ENCODE measurements at places on chromosomes 3 and 15.

DNA sequence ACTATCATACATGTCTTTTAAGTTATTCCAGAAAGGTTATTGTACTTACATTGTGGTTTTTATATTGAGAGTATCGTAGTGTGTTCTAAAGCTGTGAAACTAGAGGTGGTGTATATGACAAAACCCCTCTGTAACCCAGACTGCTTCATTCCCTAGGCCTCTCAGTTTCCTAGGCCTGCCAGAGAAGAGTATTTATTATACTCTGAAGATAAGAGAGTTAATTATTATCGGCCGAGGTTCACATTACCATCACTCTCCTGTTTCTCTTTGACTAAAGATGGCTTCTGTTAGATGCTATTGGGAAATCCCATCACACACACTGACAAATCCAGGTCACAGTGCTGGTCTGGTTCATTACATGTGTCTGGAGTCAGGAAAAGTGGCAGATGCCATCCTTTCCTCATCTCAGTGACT is 20.5 kb downstream of the EXOSC7 start:
- no peak for DNase-seq

DNA sequence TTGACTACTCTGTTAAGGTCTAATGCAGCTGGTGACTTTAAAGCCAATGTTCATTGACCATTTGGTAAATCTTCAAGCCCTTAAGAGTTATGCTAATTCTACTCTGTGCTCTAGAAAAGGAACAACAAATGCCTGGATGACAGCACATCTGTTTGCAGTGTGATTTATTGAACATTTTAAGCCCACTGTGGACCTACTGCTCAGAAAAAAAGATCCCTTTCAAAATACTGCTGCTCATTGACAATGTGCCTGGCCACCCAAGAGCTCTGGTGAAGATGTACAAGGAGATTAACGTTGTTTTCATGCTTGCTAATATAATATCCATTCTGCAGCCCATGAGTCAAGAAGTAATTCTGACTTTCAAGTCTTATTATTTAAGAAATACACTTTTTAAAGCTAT is 110.8 kb downstream of the TBC1D5 start:
- DNase-seq, result no peak

DNA sequence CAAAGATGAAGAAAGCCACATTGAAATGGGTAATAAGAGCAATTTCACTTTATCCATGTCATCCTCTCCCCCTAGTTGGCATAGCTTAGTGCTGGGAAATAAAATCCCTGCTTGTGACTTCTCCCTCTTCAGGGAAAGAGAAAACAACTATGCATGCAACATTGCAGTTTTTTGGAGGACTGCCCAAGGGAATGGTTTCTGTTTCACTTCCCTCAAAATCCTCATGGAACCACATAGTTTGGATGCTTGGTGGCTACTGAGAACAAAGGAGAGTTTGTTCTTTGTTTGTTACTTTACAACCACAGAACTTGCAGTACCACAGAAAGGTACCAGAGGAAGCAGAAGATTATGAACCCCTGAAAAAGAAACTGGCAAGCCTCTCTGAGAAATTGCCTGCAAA is 384.6 kb upstream of the RORA start:
- no peak for DNase-seq

DNA sequence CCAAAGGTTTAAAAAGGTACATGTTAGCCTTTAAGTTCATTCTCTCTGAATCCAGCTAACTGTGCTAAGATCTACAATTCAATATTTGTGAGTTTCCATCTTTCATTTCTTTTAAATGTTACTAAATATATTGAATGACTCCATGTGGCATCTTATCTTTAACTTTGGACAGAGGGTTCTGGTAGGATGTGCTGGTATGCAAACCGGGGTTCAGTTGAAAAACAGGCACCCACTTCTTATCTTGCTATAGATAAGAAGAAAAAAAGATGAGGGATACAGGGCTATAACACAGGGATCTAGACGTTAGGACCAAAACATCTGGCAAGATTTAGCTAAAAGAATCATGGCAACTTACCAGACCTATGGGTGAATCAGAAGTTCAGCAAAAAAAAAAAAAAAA is 538.3 kb downstream of the EDEM1 start:
- no peak for DNase-seq

GRCh38 chr15:26702381-26702780 is 70.5 kb downstream of the GABRB3 start:
- DNase-seq, result no peak

- DNase-seq, result no peak
Observed at GRCh38 chr3:174243171-174243570, 616.0 kb upstream of the NAALADL2 start.

- DNase-seq, result no peak
Observed at GRCh38 chr3:197000211-197000610, 29.4 kb downstream of the MELTF start.

- DNase-seq, result no peak
Observed at GRCh38 chr3:113132571-113132996, 78.8 kb upstream of the BOC start.

- DNase-seq, result no peak
Observed at GRCh38 chr15:85329561-85330422, 50.6 kb upstream of the AKAP13 start.

- DNase-seq, result no peak
Observed at GRCh38 chr15:59993041-59993750, 10.9 kb upstream of the FOXB1 start.

DNA sequence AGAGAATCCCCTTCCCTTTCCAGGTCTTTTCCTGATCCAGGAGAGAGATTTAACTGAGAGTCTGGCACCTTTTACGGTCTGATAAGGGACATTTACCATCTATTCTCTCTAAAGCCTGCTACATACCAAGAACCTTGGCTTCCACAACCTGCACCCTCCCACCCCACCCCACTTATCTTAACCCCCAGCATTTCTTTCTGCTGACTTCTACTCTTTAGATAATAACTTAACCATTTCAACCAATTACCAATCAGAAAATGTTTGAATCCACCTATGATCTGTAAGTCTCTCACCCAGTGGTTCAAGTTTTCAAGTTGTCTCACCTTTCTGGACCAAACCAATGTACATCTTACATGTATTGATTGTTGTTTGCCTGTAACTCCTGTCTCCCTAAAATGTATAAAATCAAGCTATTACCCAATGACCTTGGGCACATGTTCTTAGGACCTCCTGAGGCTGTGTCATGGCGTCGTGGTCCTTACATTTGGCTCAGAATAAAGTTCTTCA is 74.0 kb downstream of the MCF2L2 start:
- DNase-seq, result no peak

DNA sequence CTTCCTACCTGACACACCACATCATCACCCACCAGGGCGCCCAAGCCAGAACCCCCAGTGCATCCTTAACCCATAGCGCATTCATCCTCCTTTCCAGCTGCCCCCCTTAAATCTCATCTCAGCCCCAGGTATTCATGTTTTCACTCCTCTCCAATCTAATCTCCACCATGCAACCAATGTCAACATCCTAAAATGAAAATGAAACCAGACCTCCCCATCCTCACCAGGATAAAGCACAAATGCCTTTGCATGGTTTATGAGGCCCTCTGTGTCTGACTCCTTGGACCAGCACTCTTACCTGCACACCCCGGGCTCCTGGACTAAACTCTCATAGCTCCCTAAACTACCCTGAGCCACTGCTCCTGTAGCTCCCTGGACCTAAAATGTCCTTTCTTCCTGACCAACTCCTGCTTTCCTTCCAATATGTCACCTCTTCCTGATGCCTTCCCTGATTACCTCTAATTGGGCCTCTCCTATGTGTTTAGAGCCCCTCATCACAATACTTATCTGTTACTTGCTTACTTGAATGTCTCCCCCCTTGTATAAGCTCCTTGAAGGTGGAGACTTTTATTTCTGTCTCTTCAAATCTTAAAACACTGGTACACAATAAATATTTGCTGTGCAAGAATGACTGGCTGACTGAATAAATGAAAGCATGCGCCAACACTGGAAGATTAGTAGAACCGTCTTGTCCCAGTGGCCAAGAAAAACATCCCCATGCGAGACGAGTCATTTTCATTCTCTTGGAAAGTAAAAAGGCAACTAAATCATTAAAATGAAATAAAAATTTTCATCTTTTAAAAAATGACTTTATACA is 142.5 kb downstream of the XXYLT1 start:
- DNase-seq, result no peak

GRCh38 chr3:32397941-32398340 is 6.3 kb downstream of the CMTM7 start:
- DNase-seq, result no peak

DNA sequence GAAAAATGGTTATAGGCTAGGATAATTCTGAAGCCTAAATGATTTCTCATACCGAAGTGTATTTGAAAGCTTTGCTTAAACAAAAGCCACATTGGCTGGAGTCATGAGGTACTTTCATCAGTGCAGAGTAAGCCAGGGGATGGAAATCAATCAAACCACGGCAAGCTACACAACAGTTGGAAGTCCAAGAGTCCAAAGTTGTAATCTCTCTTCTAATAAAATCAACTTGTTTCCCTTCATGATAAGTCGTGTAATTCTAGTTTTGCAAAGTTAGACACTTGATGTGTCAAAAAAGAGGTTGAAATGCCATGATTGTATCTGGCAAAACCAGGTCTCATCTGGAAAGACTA is 250.5 kb upstream of the VEPH1 start:
- no peak for DNase-seq

DNA sequence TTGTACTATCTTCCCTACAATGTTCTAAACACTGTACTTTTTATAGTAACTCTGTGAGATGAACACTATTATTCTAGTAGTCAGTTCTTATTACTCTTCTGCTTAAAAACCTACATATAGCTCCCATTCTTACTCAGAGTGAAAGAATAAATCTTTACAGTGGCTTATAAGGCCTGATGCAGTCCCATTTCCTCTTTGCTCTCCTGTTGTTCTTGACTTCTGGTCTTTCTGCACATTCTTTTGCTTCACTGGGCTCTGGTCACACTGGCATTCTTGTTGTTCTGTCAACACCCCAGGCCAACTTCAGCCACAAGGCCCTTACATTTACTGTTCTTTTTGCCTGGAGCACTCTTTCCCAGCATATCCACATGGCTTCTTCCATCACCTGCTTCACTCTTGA is 58.2 kb upstream of the TP63 start:
- no peak for DNase-seq

DNA sequence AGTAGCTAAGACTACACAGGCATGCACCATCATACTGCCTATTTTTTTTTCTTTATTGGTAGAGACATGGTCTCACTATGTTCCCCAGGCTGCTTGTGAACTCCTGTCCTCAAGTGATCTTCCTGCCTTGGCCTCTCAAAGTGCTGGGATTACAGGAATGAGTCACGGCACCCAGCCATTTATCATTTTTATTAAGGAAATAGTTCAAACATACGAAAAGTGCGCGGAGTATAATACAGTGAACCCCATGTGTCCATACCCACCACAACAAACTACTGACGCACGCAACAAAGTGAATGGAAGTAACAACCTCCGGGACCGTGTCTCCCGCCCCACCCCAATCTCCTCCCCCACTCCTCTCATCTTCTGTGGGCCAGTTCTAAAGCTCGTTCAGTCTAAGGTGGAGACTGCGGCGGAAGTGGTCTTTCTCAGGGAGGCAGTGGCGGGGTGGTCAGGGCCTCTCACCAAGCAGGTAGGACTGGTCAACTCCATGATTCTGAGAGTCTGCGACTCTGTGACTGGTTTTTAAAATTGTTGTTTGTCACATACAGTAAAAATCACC is 42.1 kb downstream of the DNAJB8 start:
- DNase-seq, result no peak

DNA sequence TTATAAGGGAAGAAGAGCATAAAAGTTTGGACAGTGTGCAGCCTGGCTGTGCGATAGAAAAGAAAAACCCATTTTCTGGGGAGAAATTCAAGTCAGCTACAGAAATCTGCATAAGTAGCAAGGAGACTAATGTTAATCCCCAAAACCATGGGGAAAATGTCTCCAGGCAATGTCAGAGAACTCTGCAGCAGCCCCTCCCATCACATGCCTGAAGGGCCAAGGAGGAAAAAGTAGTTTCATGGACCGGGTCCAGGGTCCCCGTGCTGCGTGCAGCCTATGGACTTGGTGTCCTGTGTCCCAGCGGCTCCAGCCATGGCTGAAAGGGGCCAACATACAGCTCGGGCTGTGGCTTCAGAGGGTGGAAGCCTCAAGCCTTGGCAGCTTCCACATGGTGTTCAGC is 28.3 kb upstream of the COLQ start:
- DNase-seq, result no peak

DNA sequence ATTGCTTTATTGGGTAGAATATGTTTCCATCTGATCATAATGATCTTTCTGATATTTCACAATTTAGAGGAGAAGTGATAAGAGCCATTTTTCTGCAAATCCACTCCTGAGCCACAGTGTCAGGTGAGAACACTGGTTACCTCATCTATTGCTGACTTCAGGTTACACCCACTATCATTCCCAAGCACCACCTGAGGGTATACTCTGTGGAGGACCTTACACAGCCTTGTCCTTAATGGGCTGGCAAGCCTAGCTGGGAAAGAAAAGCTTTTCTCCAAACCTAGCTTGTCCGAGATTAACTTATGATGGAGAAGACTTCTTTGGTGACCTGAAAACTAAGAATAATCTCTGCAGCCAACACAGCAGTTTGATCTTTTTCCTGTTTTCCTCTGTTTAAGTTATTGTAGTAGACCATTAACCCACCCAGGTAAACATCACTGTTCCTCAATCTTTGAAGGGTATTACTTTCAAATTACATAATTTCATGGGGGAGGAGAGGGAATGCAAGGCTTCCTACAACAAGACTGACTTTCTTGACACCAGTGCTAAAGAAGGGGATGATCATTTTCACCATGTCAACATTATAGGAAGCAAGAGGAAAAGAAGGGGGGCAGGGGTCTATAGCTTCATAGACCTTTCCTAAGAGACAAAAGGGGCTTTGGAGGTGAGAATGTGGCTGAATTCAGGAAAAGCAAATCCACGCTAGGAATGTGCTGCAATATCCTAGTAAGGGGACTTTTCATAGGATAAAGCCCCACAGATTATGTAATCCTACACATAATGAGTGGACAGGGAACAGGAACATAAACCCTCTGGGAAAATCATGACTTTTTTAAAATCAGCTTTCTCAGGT is 1.7 kb downstream of the NCEH1 start:
- no peak for DNase-seq

DNA sequence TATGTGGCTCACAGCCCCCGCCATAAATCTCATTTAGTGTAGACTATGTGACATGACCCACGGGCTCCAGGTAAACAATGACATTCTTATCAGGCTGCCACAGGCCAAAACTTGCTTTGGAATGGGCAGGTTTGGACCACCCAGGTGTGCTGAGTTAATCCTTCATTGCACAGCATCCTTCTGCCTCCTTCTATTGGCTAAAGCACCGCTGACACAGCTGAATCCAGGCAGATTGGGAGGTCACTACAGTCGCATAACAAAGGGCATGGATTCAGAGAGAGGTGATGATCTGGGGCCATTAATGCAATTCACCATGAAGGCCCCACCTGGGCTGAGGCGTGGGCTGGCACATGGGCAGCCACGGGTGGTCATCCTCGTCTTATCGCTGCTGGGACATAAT is 47.8 kb upstream of the GALNT15 start:
- no peak for DNase-seq

DNA sequence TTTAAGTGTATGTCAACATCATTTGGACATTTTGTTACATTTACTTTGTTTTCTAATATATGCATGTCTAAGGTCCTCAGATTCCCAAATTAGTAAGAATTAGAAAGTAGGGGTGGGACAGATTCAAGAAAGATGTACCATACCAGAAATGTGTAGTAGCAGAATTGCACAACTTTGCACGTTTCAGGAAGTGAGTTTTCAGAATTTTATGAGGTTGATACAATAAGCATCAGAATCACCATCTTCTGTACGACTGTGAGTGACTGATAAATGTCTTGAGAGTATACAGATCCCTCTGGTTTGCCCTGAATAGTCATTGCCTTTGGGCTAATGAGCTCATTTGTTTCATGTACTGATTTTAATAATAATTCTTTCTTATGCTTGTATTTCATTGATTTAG is 9.3 kb downstream of the ARIH2 start:
- no peak for DNase-seq
